ENCODE measurements at places on chromosomes 5 and 9.

- no peak for DNase-seq
Observed at GRCh38 chr5:169450464-169450863, 133.1 kb upstream of the SPDL1 start.

- no peak for DNase-seq
Observed at GRCh38 chr9:109035684-109036423, 22.6 kb upstream of the CTNNAL1 start.

DNA sequence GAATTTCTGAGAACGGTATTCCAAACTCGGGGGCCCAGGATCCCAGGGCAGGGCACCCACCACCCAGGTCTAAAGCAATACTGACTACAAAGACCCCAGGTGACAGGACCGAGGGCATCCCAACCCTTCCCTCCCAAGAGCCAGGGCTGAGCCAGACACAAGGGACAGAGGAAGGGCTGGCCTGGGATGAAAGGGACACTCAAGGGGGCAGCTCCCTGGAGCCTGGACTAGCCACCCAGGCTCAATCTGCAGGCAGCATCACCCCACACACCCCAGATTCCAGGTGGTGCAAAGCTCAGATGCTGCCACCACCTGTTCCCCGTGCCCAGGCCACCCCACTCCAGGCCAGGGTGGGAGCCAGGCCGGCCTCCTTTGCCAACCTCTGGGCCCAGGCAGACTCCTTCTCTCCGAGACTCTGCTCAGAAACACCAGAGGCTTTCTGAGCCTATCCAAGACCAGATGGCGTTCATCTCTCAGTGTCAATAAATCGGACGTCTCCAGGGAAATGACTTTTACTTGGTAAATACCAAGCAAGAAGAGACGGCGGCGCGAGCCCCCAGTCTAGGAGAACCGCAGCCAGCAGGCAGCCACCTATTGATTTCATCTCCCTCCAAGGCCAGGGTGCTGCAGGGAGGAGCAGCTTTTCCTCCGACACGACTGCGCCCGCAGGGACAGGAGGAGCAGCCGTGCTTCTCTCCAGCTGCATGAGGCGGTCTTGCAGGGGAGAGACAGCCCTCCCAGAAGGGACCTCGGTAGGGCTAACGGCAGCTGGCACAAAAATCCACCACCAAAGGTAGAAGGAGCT lies 94.1 kb upstream of the ADAMTS2 start:
- DNase-seq: no peak

GRCh38 chr9:135544981-135545635 lies 818 bp upstream of the OBP2A start:
- DNase-seq: no peak

- DNase-seq: no peak
Observed at GRCh38 chr5:61142391-61142790, 19.9 kb downstream of the SMIM15 start.

GRCh38 chr5:64145216-64145895 lies 20.3 kb upstream of the RNF180 start:
- no peak for DNase-seq

- no peak for DNase-seq
Observed at GRCh38 chr9:116998305-116998704, 311.2 kb downstream of the TRIM32 start.

- DNase-seq: no peak
Observed at GRCh38 chr5:94517490-94518488, 100.6 kb downstream of the KIAA0825 start.

DNA sequence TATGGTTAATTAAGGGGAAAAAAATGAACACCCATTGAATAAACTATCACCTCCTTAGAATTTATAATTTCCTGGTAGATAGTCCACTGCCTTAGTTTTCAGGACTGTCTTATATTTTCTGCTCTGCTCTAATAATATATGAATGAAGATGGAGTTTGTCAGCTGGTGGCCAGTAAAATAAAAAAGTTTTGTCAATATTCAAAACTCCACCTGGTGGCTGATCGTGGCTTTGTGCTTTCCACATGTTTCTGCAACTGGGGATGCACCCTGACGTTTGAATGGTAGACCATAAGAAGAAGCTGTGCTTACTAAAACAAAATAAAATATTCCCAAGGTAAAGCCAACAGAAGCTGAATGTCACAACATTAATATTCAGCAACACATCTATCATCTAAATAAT lies 286.6 kb upstream of the IZUMO3 start:
- DNase-seq: peak; percentile 9

GRCh38 chr9:23526806-23527205 lies 299.2 kb downstream of the ELAVL2 start:
- DNase-seq: no peak

GRCh38 chr9:91185193-91185886 lies 176.4 kb downstream of the AUH start:
- no peak for DNase-seq

GRCh38 chr5:123471385-123471784 lies 40.6 kb upstream of the CSNK1G3 start:
- no peak for DNase-seq

GRCh38 chr9:33285502-33285901 lies 4.8 kb upstream of the NFX1 start:
- no peak for DNase-seq

DNA sequence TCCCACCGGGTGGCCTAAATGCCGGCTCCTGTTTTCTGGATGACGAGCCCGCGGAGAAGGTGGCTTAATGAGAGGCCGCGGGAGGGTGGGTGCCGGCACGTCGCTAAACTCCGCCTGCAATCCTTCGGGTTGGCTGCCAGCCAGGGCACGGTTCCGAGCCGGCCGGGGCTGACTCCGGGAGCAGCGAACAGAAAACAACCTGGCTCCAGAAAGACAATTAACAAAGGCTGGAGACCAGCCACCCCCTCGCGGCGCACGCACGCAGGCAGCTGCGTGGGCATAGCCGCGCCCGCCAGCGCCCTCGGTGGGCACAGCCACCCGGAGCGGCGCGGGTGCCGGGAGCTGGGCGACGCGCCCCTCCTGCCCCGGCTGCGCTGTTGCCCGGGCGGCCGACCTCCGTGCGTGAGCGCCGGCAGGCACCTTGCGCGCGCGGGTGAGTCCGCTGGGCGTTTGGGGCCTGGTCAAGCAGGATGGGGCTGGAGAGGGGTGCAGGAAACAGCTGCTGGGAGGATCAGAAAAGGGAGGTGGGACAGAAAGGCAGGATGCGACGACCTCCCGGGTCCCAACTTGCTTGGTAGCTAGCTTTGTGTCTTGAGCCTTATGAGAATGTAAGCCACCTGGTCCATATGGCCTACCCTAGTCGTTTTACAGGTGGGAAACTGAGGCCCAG lies at the start of gene ARHGEF37:
Gene ARHGEF37, plus strand, starts transcription at position 307 of the 670 bp plus-strand sequence. CDS start 16,272 bp downstream, outside the sequence.
- DNase-seq: peak; percentile 19

DNA sequence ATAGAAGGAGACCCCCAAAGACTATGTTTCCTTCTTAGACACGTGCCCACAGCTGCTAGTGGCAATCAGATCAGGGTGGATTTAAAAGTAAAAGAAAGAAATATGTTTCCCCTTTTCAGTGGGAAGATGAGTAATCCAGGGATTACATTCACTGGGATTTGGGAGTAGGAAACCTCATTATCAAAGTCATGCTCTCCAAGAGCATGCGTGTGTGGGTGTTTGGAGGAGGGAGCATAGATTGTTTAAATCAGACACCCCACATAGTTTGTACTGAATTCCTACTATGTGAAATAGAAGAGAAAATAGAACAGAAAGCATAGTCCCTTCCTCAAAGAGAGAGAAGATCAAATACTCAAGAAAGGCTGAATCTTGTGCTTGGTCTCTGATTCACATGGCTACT lies 65.5 kb upstream of the TBCA start:
- DNase-seq: no peak

DNA sequence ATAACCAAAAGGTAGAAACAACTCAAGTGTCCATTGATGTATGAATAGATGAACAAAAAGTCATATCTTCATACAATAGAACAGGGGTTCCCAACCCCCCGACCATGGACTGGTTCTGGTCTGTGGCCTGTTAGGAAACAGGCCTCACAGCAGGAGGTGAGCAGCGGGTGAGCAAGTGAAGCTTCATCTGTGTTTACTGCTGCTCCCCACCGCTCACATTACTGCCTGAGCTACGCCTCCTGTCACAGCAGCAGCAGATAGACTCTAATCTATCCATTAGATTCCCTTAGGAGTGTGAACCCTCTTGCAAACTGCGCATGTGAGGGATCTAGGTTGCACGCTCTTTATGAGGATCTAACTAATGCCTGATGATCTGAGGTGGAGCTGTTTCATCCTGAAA lies 478.0 kb downstream of the BRINP1 start:
- no peak for DNase-seq

DNA sequence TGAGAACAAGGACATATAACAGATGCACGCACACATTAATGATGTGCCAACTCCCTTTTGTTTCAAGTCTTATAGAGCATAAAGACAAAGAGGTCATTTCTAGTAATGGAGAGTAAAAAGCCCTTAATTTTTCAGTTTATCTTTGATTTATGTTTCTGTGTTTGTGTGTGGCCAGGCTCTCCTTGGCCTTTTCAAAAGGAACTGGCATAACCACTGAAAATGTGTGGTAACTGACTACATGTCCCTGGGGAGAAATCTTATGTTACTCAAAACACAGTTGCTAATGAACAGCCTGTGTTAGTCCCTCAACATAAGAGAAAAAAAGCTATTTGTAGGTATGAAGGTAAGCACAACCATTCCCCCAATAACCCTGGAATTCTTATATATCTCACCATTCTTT lies 47.6 kb upstream of the SHOC1 start:
- no peak for DNase-seq

DNA sequence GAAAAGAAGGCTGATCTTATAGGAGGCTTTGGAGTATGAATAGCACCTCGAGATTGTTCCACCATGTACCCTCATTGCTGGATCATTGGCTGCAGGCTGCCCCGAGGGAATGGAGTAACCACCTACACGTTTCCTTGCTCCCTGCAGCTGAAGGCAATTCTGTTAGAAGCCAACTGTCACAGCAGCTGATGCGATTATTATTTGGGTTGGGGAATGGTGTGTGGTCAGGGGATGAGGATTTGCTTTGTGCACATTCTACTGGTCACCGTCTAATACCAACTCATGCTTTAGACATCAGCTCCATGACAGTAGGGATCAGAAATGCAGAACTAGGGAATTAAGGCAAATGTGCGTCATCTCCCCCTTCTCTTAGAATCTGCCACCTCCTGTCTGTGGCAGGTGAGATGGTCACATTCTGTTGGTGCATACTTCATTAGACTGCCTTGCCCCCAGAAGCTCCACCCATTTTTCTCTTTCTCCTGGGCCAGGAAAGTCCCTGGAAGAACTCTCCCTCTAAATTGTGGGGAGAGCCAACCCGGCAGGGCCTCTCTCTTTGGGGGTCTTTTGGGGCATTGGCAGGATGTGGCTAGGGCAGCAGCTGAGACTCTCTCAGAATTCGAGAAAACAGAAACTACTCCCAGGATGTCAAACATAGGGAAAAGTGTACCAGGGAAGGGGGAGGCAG lies 32.8 kb downstream of the NEUROG1 start:
- DNase-seq: no peak

GRCh38 chr5:138844125-138844461 lies 31.0 kb downstream of the LRRTM2 start:
- no peak for DNase-seq

GRCh38 chr9:130745210-130745800 lies 51.7 kb downstream of the EXOSC2 start:
- DNase-seq: no peak

DNA sequence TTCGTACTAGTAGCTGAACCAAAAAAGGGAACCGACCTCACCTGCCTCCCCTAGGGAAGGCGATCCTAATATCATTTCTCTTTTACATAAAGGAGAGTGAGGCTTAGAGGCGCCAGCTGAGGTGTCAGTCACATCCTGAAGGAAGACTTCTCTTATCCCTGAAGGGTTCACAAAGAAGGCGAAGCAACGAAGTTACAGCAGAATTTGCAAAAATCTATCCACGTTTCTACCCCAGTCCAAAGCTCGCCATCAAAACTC lies 598 bp upstream of the KIAA1191 start:
- DNase-seq: no peak

GRCh38 chr5:14202462-14202861 lies 59.3 kb downstream of the TRIO start:
- peak; percentile 86 for DNase-seq

DNA sequence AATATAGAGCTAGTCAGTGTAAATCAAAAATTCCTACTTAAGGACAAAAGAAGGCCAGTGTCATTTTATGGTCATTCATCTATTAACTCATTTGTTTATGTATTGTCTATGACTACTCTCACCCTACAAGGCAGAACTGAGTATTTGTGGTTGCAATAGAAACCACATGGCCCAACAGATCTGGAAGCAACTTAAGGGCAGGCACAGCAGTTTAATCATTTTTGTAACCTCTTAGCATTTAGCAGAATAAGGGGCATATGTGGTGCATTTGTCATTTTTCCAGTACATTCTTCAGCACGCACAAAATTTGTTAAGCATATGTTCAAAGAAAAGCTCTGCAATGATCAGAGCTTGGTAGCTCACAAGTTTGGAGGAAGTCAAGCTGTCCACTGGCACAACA lies 1.1 kb downstream of the FKBP15 start:
- peak; percentile 58 for DNase-seq

GRCh38 chr5:133635051-133635450 lies 22.7 kb upstream of the FSTL4 start:
- DNase-seq: no peak

DNA sequence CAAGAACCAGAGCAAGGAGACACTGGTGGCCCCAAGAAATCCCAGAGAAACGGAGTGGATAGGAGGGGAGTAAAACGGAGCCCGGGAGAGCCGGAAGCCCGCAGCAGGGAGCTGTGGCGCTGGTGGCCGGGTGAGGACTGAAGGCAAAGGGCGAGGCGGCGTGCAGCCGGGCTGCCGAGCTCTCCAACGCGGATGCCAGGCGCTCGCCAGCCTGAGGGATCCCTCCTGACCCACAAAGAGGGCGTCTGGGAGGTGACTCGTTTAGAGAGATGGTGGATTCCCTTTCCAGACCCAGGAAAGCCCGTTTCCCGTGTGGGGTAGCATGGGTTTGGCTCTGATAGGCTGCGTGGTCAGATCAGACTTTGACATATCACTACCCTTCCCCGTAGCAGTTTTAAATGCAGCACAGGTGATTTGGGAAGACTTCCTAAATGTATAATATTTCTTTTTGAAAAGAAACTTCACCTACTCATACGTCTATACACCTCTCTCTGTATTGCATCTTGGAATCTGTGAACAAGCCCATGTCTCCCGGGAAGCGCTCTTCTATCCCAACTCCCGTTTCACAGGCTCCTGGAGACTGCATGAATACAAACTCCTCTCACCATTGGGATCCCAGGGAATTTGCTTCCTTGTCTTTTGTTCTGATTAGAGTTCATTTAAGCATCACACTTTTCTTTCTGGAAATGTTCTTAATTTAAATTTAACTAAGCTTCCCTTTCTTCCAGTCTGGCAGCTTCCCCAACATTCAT lies 158.1 kb downstream of the C9orf152 start:
- DNase-seq: peak; percentile 30
